Esophagus muscularis mucosa (tissue), 4 donors: ENCODE measurements at places on chromosomes 13 and 19. TPM values are rescaled to one million over a fixed set of nuclear protein-coding genes. Genes with fewer than 3 reads are reported as not detected.
A peak's percentile ranks its signal among the peaks of the same experiment; 100 is the strongest.

The KHSRP gene
- 109 TPM for total RNA-seq

The XAB2 gene
- 32.0 TPM for total RNA-seq

The ZNF480 gene
- 6.0 TPM for total RNA-seq

The TIMM50 gene
- total RNA-seq, result 48.4 TPM

The ZNF135 gene
- 5.1 TPM for total RNA-seq

The ADAMTSL5 gene
- total RNA-seq, result 5.9 TPM

The GPC6 gene
- 12.0 TPM for total RNA-seq

The ZNF534 gene
- total RNA-seq, result 0.45 TPM

The PLVAP gene
- total RNA-seq, result 155 TPM

The TJP3 gene
- total RNA-seq, result 0.17 TPM

DNA sequence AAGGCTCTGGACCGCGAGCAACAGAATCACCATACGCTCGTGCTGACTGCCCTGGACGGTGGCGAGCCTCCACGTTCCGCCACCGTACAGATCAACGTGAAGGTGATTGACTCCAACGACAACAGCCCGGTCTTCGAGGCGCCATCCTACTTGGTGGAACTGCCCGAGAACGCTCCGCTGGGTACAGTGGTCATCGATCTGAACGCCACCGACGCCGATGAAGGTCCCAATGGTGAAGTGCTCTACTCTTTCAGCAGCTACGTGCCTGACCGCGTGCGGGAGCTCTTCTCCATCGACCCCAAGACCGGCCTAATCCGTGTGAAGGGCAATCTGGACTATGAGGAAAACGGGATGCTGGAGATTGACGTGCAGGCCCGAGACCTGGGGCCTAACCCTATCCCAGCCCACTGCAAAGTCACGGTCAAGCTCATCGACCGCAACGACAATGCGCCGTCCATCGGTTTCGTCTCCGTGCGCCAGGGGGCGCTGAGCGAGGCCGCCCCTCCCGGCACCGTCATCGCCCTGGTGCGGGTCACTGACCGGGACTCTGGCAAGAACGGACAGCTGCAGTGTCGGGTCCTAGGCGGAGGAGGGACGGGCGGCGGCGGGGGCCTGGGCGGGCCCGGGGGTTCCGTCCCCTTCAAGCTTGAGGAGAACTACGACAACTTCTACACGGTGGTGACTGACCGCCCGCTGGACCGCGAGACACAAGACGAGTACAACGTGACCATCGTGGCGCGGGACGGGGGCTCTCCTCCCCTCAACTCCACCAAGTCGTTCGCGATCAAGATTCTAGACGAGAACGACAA lies 1.8 kb downstream of the PCDH17 start:
- peak; percentile 91 for DNase-seq

DNA sequence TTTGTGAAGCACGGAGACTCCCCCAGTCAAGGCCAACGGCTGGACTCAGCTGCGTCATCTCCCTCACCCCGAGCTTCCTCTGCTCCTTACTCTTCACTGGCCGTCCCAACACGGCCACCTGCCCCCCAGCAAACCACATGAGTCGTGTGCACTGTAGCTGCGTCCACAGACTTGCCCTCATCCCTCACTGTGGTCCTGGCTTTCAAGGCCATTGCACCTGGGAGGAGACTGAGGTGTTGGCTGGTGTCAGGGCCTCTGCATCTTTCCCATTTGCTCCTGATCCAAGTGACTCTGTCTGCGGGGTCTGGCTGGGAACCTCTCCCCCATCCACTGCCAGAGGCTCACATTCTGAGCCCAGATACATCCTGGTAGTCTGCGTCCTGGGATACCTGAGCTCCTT lies 11.5 kb downstream of the PLPP2 start:
- DNase-seq, result no peak

DNA sequence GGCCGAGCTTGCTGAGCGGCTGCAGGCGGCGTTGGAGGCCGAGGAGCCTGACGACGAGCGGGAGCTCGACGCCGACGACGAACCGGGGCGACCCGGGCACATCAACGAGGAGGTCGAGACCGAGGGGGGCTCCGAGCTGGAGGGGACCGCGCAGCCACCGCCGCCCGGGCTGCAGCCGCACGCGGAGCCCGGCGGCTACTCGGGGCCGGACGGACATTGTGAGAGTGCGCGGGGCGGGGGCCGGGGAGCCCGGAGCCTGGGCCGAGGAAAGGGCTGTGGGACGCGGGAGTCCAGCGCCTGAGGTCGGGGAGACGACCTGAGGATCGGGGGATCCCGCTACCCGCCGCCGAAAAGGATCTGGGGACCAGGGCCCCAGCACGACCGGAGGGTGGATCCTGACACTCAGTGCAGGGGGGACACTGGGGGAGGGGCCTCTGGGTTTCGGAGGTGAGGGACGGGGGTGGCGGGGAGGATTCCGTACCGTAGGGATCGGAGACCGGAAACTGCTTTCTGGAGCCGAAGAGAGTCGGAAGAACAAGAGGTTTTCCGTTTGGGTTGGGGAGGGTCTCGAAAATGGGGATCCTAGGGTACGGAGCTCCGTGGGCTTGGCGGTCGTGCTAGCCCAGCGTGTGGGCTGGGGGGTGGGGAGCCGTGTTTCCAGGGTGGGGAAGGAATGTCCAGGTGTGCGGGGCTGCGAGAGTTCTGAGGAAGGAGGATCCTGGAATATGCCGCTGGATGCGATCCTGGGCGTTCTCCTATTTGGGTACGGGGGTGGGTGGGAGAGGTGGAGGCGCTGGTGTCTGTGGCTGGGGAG lies 616 bp downstream of the HNRNPUL1 start:
- no peak for DNase-seq

- no peak for DNase-seq
Measured at GRCh38 chr19:17803264-17803896, 8.4 kb downstream of the B3GNT3 start.

GRCh38 chr13:109357751-109358471 lies 428.5 kb downstream of the IRS2 start:
- no peak for DNase-seq

DNA sequence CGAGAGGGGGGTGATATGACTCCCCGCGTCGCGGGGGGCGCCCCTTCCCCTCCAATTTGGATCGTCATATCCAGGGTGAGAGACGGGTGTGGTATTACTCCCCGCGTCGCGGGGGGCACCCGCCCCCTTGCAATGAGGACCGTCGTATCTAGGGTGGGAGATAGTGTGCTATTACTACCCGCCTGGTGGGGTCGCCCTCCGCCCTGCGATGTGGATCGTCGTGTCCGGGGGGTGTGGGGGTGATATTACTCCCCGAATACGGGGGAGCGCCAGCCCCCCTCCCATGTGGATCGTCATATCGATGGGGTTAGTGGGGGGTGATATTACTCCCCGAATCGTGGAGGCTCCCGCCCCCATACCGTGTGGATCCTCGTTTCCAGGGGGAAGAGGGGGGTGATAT lies 29.2 kb upstream of the RGCC start:
- DNase-seq, result no peak

GRCh38 chr13:66357463-66357862 lies 872.7 kb downstream of the PCDH9 start:
- DNase-seq, result no peak

GRCh38 chr19:13723206-13723605 lies 41.1 kb upstream of the MRI1 start:
- no peak for DNase-seq

- no peak for DNase-seq
Measured at GRCh38 chr13:51801631-51802099, 2.3 kb downstream of the DHRS12 start.

GRCh38 chr19:8500158-8500557 lies 2.3 kb downstream of the PRAM1 start:
- no peak for DNase-seq
